ENCODE measurements at places on chromosomes 3 and 15.

GRCh38 chr3:182814419-182815062, 21.2 kb downstream of the ATP11B start:
- no peak for DNase-seq

- no peak for DNase-seq
Measured at GRCh38 chr3:121493431-121493830, 52.4 kb downstream of the POLQ start.

GRCh38 chr3:31247850-31248562, 284.7 kb upstream of the STT3B start:
- DNase-seq: no peak

GRCh38 chr3:34352778-34353331, 554.4 kb downstream of the PDCD6IP start:
- no peak for DNase-seq

GRCh38 chr15:67327312-67327711, 72.7 kb downstream of the IQCH start:
- DNase-seq: no peak

GRCh38 chr15:48945386-48945785, 18.3 kb downstream of the SHC4 start:
- no peak for DNase-seq

- DNase-seq: no peak
Measured at GRCh38 chr3:112351036-112351435, 18.1 kb downstream of the CD200 start.

GRCh38 chr3:177527182-177527581, 329.9 kb upstream of the TBL1XR1 start:
- no peak for DNase-seq

GRCh38 chr3:108403686-108404345, 106.6 kb downstream of the MYH15 start:
- DNase-seq: no peak

GRCh38 chr3:20776286-20776685, 590.3 kb upstream of the SGO1 start:
- no peak for DNase-seq

DNA sequence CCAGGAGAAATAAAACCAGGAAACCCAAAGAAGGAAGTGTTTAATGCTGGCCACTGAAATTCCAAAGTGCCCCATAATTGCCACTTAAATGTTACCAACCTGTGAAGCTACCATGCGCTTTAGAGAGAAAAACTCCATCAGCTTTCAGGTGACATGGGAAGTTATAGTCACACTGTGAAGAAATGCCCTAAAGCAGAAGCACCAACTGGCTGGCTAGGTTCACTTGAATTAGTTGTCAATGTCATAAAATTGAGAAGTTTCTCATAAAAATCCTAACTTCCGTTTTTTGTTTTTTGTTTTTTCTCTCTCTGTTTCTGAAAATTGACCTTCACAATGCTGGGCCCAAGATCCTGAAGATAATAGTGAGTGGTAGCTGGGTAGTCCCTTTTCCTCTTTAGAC, 167.9 kb upstream of the CTNNB1 start:
- no peak for DNase-seq

- DNase-seq: no peak
Measured at GRCh38 chr15:100642950-100643338, 40.6 kb downstream of the ASB7 start.

- DNase-seq: no peak
Measured at GRCh38 chr3:172071780-172072330, 32.5 kb downstream of the FNDC3B start.

- DNase-seq: no peak
Measured at GRCh38 chr3:143155756-143156155, 36.2 kb downstream of the CHST2 start.

DNA sequence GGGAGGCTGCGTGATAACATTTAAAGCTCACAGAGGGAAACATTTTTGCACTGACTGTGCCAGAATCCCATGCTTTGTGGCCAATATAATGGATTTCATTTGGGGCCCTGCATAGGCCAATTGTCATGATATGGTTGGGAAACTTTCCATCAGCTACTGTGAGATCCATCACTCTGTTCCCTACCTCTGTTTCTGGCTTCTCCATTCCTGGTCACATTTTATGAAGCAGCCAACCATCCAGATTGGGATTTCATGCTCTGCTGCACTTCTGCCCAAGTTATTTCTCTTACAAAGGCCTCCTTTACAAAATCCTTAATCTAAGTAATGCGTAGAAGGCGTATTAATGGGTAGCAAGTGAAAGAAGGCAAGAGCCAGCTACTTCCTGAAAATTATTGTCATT, 221.1 kb downstream of the LRTM1 start:
- DNase-seq: no peak

DNA sequence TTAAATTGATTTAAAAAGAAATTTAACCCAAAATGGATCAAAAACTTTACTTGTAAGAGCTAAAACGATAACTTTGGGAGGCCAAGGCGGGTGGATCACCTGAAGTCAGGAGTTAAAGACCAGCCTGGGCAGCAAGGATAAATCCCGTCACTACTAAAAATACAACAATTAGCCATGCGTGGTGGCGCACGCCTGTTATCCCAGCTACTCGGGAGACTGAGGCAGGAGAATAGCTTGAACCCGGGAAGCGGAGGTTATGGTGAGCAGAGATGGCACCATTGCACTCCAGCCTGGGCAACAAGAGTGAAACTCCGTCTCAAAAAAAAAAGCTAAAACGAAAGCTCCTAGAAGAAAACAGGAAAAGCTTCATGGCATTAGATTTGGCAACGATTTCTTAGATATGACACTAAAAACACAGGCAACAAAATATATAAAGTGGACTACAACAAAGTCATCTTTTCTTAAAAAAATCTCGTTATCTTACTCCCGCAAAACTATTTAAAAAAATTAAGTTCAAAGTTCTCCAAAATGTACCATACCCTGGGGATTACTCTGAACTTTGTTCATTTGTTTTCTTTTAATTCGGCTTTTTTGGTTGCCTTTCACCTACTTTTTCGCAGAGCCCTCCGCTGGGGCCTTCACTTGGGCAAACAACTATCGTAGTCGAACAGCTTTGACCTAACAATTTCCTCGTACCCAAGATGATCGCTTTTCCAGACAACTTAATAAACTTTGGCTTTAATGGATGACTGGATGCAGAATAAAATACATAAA, 2.9 kb downstream of the HDDC3 start:
- no peak for DNase-seq

DNA sequence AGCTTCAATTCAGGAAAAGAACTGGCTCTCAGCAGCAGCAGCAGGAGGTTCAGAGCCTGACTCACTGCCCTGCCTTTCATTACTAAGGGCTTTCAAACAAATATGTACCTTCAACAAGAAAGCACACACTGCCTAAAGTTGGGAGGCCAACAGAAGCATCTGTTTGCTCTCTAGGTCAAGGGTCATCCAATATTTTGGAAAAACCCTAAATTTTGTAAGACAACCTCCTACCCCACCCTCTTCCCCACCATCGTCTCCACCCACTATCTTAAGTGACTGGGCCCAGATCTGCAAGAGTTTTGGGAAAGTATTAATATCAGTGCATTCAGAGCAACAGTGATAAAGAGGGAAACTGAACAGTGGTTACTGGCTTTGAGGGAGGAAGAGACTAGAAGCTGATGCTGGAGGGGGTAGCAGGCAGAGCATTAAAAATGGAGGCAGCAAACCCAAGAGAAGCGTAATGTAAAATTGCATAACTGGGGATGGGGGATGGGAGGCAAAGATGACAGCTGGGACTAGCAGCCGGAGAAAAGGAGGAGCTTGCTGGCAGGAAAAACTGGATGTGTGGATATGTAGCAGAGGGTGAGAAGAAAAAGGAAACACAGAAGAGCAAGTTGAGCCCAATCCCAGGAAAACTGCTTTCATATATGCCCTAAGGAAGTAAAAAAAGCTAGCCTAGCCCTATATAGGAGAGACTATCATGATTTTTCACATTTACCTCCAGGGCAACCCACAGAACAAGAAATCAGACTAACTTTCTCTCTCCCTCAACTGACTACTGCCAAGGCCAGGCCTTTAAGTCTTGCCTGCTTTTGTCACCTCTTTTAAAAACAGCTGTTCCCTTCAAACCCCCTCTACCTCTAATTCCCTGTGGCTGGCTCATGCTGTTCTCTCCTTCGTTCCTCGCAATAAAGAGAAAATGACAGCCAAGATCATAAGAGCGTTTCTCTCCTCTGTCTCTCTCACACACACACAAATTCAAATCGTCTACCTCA, 31.4 kb downstream of the NPTN start:
- no peak for DNase-seq

GRCh38 chr15:91072161-91072560, 27.9 kb upstream of the SV2B start:
- DNase-seq: no peak

DNA sequence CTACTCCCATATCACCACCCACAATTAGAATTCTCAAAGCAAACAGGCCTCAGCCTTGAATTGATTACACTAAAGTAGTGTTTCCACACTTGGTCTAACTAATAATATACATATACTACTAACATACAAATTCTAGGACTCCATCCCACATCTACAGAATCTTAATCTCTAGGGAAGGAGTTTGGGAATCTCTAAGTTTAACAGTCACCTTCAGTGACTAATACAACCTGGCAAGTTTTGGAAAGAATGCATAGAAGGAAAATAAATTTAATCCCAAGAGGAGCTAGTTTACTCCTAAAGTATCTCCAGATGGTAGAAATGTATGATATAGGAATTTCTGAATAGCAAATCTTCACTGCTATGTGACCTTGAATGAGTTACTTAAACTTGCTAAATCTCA, 9.1 kb downstream of the CLPX start:
- no peak for DNase-seq

GRCh38 chr15:60385620-60386552, 11.9 kb downstream of the ANXA2 start:
- no peak for DNase-seq

DNA sequence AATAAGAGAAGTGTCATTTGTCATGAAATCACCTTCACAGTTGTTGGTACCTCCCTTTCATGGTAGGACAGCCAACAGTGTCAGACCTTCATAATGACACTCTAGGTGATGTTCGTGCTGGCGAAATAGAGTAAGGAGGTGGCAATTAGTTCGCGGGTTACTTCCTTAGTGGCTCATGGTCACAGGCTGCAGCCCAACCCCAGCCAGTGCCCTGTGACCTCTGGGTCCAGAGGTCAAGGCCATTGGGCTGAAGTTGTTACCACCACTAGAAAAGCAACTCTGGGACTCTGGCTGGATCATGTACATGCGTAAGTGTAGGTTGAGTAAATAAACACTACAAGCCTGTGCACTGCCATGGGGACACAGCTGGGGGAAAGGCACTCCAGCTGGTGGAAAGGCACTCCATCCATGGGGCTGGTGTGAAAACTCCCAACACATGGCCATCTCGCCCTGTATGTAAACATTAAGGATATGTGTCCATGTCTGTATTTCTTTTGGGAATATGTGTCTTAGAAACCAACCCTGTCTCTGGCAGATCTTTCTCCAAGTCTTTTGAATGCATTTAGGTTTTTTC, 106.7 kb downstream of the RYK start:
- DNase-seq: no peak

- no peak for DNase-seq
Measured at GRCh38 chr15:74997141-74997540, 1.8 kb downstream of the SCAMP5 start.

- DNase-seq: no peak
Measured at GRCh38 chr3:141411251-141411771, 43.0 kb downstream of the ZBTB38 start.

DNA sequence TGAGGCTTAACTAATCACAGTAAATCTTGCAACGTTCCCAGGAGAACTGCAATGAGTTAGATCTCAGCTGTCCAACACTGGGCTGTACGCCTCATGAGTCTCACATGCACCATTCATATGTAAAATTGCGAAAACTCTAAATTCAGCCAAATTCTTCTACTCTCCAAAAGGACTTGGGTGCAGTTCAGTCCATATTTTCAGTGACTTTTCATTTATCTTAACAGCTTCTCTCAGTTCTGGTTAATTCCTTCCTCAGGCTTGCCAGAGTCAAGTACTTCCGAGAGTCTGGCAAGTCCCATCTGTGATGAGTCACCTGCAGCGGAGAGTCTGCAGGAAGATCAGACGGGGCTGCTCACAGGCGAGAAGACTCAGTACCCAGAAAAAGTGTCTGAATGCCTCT, 11.5 kb downstream of the CCDC80 start:
- no peak for DNase-seq

DNA sequence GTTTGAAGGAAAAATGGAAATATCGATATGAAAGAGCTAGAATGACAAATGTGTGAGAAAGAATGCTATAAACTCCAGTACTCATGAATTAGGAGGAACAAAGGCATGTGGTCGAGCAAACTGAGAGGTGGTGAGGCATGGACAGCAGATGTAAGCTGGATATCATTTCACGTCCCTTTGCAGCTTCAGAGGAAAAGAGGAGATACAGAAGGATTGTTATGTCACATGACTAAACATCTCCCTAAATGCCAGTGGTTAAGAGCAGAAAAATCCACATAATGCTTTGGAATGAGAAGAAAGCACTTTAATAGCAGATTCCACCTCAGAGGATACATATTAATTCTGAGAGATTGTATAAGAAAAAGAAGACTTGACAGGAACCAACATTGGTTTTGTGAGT, 248.7 kb downstream of the ZIC4 start:
- no peak for DNase-seq

DNA sequence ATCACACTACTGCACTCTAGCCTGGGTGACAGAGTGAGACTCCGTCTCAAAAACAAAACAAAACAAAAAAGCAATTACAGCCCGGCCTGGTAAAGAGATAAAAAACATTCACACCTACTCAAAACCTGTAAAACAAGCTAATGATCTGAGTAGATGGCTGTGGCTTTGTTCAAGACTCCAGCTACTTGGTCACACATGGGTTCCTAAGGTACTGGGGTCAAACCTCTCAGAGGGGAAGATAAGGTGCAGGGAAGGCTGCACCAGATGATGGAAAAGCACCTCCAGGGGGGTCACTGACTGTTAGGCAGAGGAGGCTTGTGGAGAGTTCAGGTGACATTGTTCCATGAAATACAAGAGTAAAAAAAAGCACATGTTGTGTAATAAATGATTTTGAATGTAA, 450.2 kb upstream of the WNT5A start:
- DNase-seq: no peak

- DNase-seq: no peak
Measured at GRCh38 chr3:105811518-105812193, 57.2 kb downstream of the CBLB start.

DNA sequence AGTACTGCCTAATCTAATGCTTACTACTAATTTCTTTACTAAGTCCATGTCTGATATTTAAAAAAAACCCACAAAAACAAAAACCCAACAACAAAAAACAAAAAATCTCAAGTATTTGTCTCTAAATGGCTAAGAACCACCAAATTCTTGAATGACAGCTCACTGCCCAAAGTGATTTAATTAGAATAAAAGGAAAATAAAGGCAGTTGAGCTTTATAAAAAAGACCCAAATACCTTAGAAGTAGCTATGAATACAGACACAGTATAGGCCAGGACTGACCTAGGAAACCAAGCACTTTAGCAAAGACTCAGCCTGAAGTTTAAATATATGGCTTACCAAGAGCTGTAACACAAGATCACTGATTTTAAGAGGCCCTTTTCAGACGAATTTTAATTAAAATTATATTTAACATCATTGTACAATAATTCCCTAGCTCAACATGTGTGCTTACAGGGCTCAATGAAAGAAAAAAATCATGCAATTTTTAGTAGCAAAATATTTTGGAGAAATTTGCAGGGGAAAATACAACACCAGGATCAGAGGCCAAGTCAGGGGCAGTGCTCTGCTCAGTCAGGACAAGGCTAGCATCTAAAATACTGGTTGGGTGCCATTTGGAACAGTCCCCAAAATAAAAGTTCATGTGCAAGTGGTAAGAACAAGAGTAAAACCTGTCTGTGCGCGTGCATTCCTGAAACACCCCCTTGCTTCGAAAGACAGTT, 24.8 kb downstream of the UQCC5 start:
- no peak for DNase-seq

- no peak for DNase-seq
Measured at GRCh38 chr3:81871358-81872155, 110.1 kb upstream of the GBE1 start.

Measured in activated CD8-positive, alpha-beta memory T cell treated with anti-CD3 and anti-CD28 coated beads for 1 hour (primary cell).